Activated gamma-delta T cell treated with Interleukin-2 at 50 U/mL for 16 hours (primary cell): ENCODE measurements at places on chromosomes 6 and 20.
A peak's percentile ranks its signal among the peaks of the same experiment; 100 is the strongest.

DNA sequence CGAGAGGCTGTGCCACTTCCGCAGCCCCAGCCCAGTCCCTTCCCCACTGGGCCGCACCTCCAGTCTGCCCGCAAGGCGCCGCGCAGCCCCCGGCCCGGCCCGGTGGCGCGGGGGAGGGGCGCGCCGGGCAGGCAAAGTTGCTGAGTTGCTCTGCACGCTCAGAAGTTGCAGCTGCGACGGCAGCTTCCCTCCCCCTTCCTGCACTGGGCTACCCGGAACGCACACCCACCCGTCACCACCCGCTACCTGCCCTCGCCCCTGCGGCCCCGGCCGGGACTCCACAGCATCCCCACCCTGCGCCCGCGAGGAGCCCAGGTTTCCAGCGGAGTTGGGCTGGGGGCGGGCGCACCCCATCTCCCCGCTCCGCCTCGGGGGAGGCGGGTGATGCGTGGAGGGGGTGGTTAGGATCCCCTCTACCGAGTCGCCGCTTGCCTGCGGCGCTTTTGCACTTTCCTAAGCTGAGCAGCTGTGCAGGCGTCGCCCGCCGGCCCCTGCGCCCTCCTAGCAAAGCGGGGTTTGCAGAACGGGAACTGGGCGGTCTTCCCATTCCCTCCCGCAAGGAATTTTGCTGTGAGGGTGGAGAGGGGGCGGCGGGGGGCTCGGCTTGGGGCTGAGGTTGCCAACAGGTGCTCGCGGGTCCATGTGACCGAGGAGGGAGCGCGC is 55.9 kb upstream of the RREB1 start:
- DNase-seq, result peak; percentile 33

- no peak for DNase-seq
These were observed 502.2 kb downstream of the MAFB start for GRCh38 chr20:40186826-40187225.

GRCh38 chr6:116611056-116611455 is 5.2 kb upstream of the RSPH4A start:
- DNase-seq, result no peak

DNA sequence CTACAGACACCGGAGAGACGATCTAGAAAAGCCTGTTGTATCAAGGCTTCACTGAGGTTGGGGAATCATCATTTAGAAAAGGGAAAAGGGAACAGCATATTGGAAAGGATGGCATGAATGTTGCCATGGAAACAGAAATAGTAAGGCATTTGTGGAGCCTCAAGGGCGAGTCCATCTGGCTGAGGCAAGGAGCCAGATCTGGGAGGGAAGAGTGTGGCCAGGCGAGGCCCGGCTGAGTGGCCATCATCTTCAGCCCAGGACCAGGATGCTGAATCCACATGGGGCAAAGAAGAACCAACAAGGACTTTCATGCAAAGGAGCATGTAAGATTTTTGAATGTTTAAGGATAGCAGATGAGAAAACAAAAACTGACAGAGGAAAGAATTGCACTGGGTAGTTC is 85.8 kb downstream of the MAP3K5 start:
- DNase-seq, result no peak

DNA sequence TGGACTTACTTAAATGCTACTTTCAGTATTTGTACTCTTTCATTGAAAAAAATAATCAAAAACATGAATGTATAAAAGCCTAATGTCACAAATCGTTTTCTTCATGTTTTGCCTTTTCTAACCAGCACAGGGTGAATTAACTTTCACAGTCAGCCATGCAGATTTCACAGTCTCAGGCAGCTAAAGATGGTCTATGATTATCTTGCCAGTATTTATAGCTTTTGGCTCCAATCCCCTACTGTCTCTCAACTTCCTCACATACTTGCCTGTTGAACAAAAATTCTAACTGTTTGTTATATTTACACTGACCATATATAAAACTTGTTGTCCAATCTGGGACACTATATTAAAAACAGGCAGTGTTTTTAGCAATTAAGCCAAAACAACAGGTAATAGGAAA is 358.2 kb downstream of the ARHGAP18 start:
- no peak for DNase-seq

- DNase-seq, result peak; percentile 58
These were observed 1.1 kb downstream of the DLK2 start for GRCh38 chr6:43454290-43454695.

DNA sequence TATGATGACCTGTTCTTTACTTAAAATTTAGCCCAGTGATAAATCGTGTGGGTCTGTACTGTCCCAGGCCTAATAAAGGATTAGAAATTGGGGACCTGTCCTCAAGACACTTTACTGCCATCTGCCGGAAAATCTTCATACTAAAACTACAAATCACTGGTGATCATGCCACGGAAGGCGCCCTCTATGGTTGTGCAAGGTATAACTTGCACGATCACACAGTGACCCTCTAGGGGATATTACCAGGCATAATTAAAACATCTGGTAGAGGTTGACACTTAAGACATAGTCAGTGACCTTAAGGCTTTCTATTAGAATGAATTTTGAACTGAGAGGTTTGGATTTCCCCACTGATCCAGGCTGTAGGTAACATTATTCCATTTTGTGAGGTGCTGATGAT is 172.6 kb downstream of the BMP2 start:
- DNase-seq, result no peak

GRCh38 chr6:156925718-156926607 is 148.8 kb downstream of the ARID1B start:
- no peak for DNase-seq

DNA sequence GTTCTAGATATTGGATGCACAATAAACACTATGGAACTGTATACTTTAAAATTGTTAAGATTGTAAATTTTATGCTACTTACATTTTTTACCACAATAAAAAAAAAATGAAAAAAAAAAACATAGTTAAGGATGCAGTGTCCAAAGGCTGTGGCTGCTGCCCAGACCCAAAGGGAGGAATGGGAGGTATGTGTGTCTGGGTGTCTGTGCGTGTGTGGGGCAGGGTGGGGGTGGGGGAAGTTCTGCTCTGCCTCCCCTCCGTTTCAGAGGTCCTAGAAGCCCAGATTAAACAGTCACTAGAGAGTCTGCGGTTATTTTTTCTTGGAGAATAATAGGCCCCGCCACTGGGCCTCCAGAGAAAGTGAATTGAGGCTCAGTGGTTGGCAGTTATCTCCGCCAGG is 136.4 kb upstream of the ARMC2 start:
- no peak for DNase-seq

- no peak for DNase-seq
These were observed 182.8 kb downstream of the ZDHHC14 start for GRCh38 chr6:157563611-157564284.

DNA sequence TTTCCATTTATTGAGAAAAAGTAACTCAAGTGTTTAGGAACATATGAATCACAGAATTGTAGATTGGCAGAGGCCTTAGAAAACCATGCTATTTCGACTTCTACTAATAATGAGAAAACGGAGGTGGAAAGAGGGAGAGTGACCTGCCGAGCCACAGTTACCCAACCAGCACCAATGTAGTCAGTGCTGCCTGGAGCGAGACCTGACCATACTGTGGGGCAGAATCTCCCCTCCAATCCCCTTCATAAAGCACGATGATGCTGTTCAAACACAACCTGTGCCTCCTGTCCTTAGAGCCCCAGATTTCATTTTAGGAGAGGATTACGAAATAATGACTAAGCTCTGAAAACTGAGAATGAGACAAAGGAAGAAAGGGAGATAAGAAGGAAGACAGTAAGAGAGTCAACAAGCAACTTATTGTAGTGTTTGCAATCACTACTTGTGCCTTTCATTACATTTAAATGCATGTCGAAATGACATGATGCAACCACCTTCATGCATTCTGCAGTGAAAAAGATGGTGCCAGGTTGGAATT is 70.6 kb downstream of the ATXN1 start:
- DNase-seq, result no peak

- DNase-seq, result no peak
These were observed 19.4 kb upstream of the COL19A1 start for GRCh38 chr6:69846770-69847491.

DNA sequence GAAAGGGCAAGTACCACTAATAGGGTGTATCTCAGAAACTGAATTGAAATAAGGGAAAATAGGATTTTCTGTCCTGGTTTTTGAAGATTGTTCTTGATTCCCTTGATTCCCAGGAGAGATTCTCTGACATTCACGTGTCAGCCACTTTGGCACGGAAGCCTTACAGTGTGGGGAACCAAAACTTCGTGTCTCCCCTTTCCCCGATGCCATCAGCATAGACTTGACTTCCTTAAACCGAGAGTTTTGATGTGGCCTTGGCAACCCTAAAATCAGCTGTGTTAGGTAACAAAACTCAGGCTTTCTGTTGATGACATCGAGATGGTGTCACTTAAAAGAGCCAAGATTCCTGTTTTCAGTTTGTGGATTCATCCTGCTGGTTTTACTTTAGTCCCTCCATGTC is 7.5 kb downstream of the HMGN4 start:
- DNase-seq, result no peak

DNA sequence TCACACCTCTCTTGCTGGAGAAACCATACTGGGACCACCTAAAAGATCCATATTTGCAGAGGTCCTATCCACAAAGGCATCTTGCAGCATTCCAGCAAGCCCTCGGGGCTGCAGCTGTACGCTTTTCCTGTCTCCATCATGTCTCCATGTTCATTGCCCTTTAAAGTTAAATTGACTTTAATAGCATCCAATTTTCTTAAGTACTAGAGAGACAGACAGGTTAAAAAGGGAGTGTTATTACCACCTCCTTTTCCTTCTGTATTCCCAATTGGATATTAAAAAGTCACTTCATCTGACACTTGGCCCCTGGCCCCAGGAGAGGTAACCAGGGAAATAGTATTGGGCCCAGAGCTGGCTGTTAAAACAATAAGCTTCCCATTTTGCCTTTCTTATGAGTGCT is 178.6 kb downstream of the UNC5CL start:
- DNase-seq, result no peak

DNA sequence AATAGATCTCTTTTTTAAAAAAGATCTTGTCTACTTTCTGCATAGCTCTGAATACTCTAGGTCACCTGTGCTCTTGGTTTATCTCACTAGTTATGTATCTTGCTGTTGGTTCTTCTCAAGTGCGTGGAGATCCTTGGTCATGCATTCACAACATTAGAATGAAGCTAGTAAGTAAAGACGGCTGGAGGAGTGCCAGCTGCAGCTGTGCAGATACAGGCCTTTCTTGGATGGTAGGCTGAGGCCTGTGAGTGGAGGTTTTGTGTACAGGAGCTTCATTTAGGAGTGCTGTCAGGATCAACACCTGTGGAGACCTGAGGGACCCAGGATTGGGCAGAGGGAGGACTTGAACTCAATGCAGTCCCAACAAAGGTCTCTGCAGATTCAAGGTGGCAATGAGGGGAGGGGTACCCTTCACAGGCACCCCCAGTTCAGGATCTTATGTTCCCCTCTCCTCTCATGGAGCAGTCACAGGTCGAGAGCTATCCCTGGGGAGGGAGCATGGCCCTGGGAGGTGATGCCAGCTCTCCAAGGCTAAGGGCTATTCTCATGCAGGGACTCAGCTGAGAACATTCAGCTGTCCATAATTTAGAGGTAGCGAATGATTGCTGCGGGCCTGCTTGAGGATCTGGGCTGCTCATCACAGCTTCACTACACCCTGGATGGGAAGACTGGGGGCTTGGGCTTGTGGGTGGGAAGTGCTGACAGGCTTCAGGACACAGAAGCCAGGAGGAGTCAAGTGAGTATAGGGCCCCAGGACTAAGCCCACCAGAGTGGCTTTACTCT is 98.9 kb upstream of the ENPP5 start:
- no peak for DNase-seq

DNA sequence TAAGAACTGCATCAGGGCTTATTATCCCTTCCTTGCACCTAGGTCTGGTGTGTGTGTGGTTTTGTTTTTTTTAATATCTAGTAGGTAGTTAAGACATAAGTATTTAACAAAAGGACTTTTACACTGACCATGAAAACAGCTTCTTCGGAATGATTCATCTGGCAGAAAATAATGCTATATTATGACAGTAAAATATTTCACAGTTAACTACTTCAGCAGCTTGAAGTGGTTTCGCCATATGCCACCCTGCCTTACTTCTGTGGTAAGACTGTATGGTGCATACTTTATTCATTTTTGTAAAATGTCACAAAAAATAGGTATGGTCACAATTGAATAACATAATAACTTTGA is 858 bp upstream of the PTPRK start:
- no peak for DNase-seq

DNA sequence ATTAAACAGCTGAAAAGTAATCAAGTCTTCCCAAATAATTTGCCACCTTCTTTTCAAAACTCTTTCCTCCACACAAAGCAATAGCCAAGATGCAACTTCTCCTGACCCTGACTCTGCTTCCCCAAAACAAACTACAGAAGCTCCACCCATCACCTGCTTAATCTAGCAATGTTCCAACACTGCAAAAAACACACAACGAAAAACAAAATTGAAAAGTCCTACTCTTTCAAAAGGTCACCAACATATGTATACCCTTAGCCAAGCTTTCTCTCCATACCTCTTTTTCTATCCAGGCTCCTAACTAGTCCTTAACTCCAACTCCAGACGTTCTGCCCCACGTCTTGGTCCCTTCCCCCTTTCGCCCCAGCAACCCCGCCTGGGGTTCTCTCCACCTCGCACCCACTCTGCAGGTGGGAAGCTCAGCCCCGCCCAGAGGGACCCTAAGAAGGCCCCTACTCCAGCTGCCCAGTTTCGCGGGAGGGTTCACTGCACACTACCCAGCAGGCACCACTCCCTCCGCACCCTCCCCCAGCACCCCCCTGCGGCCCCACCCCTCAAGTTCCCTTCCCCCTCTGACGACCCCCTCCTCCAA is 717 bp downstream of the CSNK2A1 start:
- peak; percentile 10 for DNase-seq

DNA sequence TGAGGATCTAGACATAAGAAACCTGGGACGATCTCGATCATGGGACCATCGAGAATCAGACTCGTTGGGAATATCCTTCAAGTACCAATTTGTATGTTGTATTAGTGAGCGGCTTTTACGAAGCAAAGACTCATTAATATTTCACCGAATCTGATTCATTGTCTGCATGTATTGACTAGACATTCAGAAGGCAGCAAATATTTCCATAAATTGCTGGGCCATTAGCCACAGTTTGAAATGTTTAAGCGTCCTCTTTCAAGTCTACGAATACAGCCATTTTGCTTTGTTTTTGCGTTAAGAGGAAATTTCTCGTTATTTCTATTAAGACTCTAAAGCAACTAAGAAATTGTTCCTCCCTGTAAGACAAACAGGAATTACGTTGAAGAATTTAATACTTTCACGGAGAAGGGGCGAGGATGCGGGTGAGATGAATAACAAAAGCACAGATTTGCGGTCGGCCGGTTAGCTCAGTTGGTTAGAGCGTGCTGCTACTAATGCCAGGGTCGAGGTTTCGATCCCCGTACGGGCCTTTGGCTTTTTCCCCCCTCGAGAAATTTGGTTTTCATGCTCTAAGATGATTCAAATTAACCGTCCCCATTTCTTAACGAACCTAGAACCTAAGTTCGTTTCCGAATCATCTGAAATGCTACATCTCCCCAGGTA is 18.5 kb downstream of the POM121L2 start:
- DNase-seq, result no peak

GRCh38 chr6:16803294-16804200 is 42.3 kb upstream of the ATXN1 start:
- no peak for DNase-seq

GRCh38 chr20:20327746-20328145 is 40.2 kb upstream of the INSM1 start:
- no peak for DNase-seq

- DNase-seq, result no peak
These were observed 46.5 kb downstream of the BLOC1S5 start for GRCh38 chr6:8017705-8018104.
